ENCODE measurements at places on chromosomes 1 and 21. TPM values are rescaled to one million over a fixed set of nuclear protein-coding genes. Genes with fewer than 3 reads are reported as not detected.

DNA sequence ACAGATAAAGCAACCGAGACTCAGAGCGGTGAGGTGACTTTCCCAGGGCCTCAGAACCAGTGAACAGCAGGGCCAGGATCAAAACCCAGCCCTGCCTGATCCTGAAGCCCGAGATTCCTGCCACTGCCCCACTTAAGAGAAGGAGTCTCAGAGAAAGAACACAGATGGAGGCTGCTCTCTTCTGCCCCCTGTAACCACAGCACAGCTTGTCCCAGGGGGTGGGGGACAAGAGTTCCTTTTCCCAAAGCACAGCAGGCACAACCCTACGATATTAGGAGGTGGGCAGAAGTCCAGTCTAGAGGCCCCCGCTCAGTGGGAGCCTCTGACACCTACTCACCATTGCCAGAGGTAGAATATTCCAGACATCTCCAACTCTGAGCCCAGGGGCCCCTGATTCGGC is 24.0 kb upstream of the VWA5B1 start:
- no peaks in the 10 kb centered on the region for H3K4me1 ChIP-seq
- H3K4me3 ChIP-seq: no peak overlapping the region
- no peak overlapping the region for H3K27ac ChIP-seq
- DNase-seq: no peak
- no peaks in the 10 kb centered on the region for H3K36me3 ChIP-seq
- no peaks in the 10 kb centered on the region for H3K27me3 ChIP-seq

GRCh38 chr1:83033682-83034081 is 965.2 kb downstream of the TTLL7 start:
- no peaks in the 10 kb centered on the region for H3K4me1 ChIP-seq
- H3K36me3 ChIP-seq: no peaks in the 10 kb centered on the region
- DNase-seq: no peak

- no peaks in the 10 kb centered on the region for H3K27me3 ChIP-seq
- peak overlapping the region; percentile 48 for H3K27ac ChIP-seq
- H3K36me3 ChIP-seq: no peaks in the 10 kb centered on the region
- peak; percentile 58 for DNase-seq
Measured at GRCh38 chr1:15836772-15837669, 10.5 kb upstream of the SPEN start.

Gene KIF2C
- total RNA-seq: 1.4 TPM

Gene SH3GLB1
- 79.7 TPM for total RNA-seq

Gene CCDC190
- total RNA-seq: 0.60 TPM

GRCh38 chr1:45615885-45616284 is 8.0 kb downstream of the CCDC17 start:
- H3K27ac ChIP-seq: no peak overlapping the region
- H3K4me3 ChIP-seq: no peak overlapping the region
- DNase-seq: no peak
- no peaks in the 10 kb centered on the region for H3K27me3 ChIP-seq
- peaks cover 33% of the 10 kb centered on the region for H3K36me3 ChIP-seq

Gene MYOG
- not detected for total RNA-seq

Gene DISP3
- 0.19 TPM for total RNA-seq

Gene CADM3
- 25.8 TPM for total RNA-seq

DNA sequence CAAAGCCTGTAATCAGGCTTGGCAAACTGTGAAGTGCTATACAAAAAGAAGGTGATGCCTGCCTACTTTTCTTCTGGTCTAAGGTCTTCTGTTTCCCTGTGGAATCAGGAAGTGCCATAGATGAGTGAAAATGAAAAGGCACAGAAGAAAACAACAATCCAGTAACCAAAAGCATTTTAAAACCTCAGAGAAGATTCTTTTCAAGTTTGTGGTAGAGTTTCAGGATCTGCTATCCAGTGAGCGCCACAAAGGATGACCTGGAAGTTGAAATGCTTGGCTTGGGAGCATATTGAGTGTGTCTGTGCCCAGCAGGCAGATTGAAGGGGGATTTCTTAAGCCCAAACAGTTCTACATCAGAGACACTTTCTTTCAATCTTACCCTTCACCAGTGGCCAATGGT is 272.2 kb downstream of the PAPPA2 start:
- DNase-seq: no peak
- no peak overlapping the region for H3K4me3 ChIP-seq
- no peaks in the 10 kb centered on the region for H3K36me3 ChIP-seq

Gene ARMH1
- 3.9 TPM for total RNA-seq

DNA sequence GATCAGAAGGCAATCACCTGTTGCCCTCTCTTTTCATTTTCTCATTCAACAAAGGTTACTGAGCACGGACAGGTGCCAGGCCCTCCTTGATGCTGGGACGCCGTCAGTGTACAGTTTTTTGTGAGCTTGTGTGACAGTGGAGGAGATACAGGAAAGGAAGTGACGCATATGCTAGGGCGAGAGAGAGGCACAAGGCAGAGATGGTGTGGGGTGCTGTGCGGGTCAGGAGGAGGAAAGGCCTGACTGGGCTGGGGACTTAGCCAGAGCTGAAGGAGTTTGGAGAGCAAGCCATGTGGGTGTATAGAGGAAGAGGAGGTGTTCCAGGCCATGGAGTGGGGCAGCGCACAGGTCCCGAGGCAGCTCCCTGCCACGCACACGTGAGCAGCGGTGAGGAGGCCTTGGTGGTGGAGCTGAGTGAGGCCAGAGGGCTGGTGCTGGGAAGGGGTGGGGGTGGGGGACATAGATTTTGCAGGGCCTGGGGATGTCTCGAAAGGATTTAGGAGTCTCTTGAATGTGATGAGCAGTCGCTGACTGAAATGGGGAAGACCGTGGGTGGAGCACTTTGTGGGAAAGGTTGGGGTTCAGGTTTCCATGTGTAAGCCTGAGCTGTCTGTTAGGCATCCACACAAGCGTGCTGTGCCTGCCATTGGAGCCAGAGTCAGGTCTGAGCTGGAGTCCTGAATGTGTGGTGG is 46.0 kb downstream of the TRAPPC10 start:
- H3K36me3 ChIP-seq: peaks cover 24% of the 10 kb centered on the region
- H3K4me1 ChIP-seq: no peaks in the 10 kb centered on the region
- H3K27me3 ChIP-seq: no peaks in the 10 kb centered on the region
- no peak overlapping the region for H3K4me3 ChIP-seq
- H3K27ac ChIP-seq: no peak overlapping the region

GRCh38 chr1:226365831-226366231 is 42.1 kb downstream of the PARP1 start:
- no peak for DNase-seq
- no peaks in the 10 kb centered on the region for H3K4me1 ChIP-seq
- peaks cover 9% of the 10 kb centered on the region for H3K36me3 ChIP-seq
- no peak overlapping the region for H3K27ac ChIP-seq
- H3K27me3 ChIP-seq: no peaks in the 10 kb centered on the region

Gene DMBX1
- total RNA-seq: not detected

Gene NEXN
- total RNA-seq: 7.1 TPM

- H3K36me3 ChIP-seq: no peaks in the 10 kb centered on the region
- no peak for DNase-seq
- no peaks in the 10 kb centered on the region for H3K27me3 ChIP-seq
- H3K4me3 ChIP-seq: no peak overlapping the region
- H3K4me1 ChIP-seq: no peaks in the 10 kb centered on the region
- no peak overlapping the region for H3K27ac ChIP-seq
Measured at GRCh38 chr1:183575606-183576005, 14.7 kb downstream of the NCF2 start.

DNA sequence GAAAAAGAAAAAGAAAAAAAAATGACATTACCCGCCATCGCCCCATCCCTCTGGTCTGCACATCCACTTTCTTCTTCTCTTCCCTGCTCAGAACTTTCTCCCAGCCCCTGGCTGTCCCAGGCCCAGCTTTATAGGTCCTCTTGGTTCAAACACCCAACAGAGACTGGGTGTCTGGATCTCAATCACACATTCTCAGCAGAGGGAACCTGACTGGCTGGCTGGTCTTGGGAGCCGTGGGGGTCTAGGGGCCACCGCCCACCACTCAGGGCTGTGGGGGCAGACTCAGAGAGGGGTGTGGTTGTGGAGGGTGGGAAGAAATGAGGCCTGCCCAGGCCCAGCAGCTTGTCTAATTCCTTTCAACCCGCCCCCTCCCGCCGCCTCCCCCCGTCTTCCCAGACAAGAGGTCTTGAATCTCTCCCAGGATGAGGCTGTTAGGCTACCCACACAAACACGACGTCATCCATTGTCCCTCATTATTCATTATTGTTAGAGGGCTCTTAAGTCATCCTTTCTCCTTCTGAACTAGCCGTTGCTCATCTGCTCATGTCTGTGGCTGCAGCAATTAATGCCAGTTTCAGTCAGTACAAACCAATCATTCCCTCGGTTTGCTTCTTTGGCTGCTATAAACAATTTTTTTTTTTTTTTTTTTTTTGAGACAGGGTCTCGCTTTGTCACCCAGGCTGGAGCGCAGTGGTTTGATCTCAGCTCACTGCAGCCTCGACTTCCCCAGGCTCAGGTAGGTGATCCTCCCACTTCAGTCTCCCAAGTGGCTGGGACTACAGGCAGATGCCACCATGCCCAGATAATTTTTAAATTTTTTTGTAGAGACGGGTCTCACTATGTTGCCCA is 40.6 kb upstream of the CLIC4 start:
- H3K27me3 ChIP-seq: no peaks in the 10 kb centered on the region
- H3K27ac ChIP-seq: peak overlapping the region; percentile 35
- no peak for DNase-seq
- H3K36me3 ChIP-seq: no peaks in the 10 kb centered on the region
- H3K4me3 ChIP-seq: no peak overlapping the region

DNA sequence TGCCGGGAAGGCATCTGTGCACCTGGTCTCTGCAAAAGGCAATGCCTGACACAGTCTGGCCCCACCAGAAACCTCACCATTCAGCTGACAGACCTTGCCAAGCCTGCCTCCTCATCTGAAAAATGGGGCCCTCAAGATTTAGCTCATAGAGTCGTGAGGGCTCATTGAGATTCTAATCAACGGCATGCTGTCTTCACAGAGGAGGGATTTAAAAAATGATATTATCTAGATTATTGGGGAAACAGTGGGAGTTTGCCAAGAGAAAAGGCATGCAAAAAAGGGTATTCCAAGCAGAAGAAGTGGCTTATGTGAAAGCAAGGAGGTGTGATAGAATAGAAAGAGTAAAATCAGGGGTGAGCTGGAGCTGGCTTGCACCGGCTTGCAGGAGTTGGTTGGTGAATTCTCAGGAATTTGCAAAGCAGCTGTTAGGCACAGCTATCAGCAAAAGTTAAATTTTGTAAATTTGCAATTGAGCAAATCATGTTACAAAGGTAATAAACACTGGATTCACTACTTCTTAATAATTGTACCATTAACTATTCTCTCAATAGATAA is 91.7 kb upstream of the WNT4 start:
- no peak overlapping the region for H3K4me3 ChIP-seq
- H3K27ac ChIP-seq: no peak overlapping the region
- no peaks in the 10 kb centered on the region for H3K4me1 ChIP-seq
- DNase-seq: no peak

GRCh38 chr1:118223426-118223825 is 38.4 kb upstream of the SPAG17 start:
- H3K27ac ChIP-seq: no peak overlapping the region
- no peak for DNase-seq
- no peak overlapping the region for H3K4me3 ChIP-seq
- H3K27me3 ChIP-seq: no peaks in the 10 kb centered on the region

GRCh38 chr1:236149003-236149595 is 6.8 kb downstream of the GPR137B start:
- H3K36me3 ChIP-seq: no peaks in the 10 kb centered on the region
- DNase-seq: peak; percentile 67
- H3K4me3 ChIP-seq: no peak overlapping the region
- H3K4me1 ChIP-seq: peaks cover 3% of the 10 kb centered on the region
- H3K27me3 ChIP-seq: no peaks in the 10 kb centered on the region
- peak overlapping the region; percentile 65 for H3K27ac ChIP-seq

Gene LCE1F
- not detected for total RNA-seq

GRCh38 chr21:29939924-29940275 is at the start of gene GRIK1:
TSS of gene GRIK1 (minus strand) at chr21:29939996.
- DNase-seq: peak; percentile 28
- H3K36me3 ChIP-seq: no peaks in the 10 kb centered on the region
- H3K27ac ChIP-seq: no peak within 1 kb of the TSS
- H3K4me3 ChIP-seq: peak within 1 kb of the TSS; percentile 61

- H3K27me3 ChIP-seq: no peaks in the 10 kb centered on the region
- no peaks in the 10 kb centered on the region for H3K36me3 ChIP-seq
- H3K4me1 ChIP-seq: peaks cover 3% of the 10 kb centered on the region
- H3K4me3 ChIP-seq: no peak overlapping the region
Measured at GRCh38 chr1:109886827-109887226, 23.8 kb upstream of the CSF1 start.

DNA sequence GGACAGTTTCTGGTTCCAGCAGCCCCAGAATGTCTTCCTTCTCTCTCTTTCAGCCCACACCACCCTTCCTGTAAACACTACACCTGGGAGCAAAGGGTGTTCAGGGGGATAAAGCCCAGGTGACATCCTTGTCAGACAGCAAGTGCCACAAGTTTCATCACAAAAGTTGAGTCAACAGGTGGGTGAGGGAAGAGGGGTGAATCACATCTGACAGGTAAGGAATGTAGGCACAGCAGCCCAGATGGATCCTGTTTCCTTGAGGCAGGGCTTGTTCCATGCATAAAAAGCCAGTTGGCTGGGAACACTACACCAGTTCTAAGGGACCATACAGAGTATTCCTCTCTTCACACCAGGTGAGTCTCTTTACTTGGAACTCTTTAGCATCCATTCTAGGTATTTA is at the start of gene SPRR1B:
TSS of gene SPRR1B (plus strand) at position 309 of the 400 bp plus-strand sequence. CDS start 1,143 bp downstream, outside the sequence.
- no peak within 1 kb of the TSS for H3K4me3 ChIP-seq
- no peaks in the 10 kb centered on the region for H3K36me3 ChIP-seq
- no peaks in the 10 kb centered on the region for H3K27me3 ChIP-seq
- no peak for DNase-seq
- H3K27ac ChIP-seq: no peak within 1 kb of the TSS
- H3K4me1 ChIP-seq: no peaks in the 10 kb centered on the region

- no peaks in the 10 kb centered on the region for H3K4me1 ChIP-seq
- no peaks in the 10 kb centered on the region for H3K36me3 ChIP-seq
- peak overlapping the region; percentile 71 for H3K4me3 ChIP-seq
- H3K27me3 ChIP-seq: no peaks in the 10 kb centered on the region
Measured at GRCh38 chr1:236395230-236395946, 1.3 kb downstream of the EDARADD start.

Gene CD247
- 7.7 TPM for total RNA-seq

DNA sequence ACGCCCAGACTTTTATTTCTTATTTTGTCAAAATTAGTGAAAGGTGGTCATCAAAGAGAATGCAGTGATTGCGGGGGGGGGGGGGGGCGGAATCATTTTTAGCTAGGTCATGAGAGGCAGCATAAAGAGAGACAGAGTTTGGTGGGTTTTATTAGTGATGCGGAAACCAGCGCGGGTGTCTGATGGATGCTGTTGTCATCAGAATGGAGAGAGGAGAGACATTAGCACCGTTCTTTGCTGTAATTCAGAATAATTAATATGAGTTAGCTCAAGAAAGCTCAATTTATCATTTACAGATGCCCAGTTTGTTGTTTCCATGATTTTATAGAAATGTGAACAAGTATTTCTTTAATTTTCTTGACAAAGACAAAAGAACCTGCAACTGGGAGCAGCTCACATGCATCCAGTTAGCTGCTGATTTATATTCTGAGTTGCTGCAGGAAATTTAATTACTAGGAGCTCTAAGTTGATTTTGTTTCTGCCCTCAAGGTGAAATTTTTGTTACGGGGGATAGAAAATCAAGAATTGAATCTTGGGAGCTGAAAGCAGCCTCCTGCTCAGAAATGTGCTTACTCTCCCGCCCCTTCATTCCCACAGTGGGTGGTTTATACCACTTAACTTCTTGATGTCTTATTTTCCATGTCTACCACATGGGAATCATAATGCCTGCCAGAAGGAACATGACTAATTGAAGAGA is 133.4 kb upstream of the MAP1LC3C start:
- H3K27me3 ChIP-seq: no peaks in the 10 kb centered on the region
- H3K36me3 ChIP-seq: no peaks in the 10 kb centered on the region
- H3K4me3 ChIP-seq: no peak overlapping the region
- no peak overlapping the region for H3K27ac ChIP-seq
- no peak for DNase-seq
- H3K4me1 ChIP-seq: no peaks in the 10 kb centered on the region

Gene MAP1LC3C
- 5.1 TPM for total RNA-seq
